Activated CD4-positive, alpha-beta T cell treated with anti-CD3 and anti-CD28 coated beads, Interleukin-2, amount 10 ng/mL, durations not matched to agents 24 days and 14 days (primary cell): ENCODE measurements at places on chromosomes 3 and 15. TPM values are rescaled to one million over a fixed set of nuclear protein-coding genes. Genes with fewer than 3 reads are reported as not detected.

The FBXW12 gene
- total RNA-seq, result 0.14 and 0.28 TPM in 2 replicates

DNA sequence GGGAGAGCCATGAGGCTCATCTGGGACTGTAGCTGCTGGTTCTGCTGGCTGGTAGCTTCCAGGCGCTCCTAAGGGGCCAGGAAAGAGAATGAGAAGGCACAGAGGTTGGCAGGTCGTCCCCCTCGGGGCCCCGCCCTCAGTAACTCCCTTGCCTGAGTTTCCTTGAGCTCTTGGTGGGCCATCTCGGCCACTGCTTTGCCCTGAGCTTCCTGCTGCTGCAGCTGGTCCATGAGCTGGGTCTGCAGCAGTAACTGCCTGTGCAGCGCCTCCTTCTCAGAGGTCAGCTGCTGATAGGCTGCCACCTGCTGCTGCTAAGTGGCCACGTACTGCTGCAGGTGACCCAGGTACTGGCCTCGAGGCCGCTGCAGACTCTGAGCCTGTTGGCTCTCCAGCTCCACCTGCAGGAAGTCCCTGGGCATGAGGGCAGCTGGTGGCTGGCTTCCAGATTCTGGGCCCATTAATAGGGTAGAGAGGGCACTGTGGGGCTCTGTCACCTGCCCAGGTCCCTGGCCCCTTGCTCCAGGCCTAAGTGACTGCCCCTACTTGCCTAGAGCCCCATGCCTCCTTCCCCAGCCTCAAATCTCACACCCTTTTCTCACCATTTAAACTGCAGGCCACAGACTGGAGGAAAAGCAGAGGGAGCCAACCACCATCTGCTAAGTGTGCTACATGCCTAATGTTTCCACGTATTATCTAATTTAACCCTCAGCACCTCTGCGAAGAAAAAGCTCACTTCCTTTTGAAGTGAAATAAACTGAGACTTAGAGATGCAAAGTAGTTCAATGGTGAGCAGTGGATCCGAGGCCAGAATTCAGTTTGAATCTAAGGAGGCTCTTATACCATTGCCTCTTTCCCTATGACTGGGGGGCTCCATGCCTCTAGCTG is 10.8 kb upstream of the VPS33B start:
- peak; percentile 90 for DNase-seq

- no peak for DNase-seq
Observed at GRCh38 chr15:26831951-26832350, 34.9 kb upstream of the GABRA5 start.

DNA sequence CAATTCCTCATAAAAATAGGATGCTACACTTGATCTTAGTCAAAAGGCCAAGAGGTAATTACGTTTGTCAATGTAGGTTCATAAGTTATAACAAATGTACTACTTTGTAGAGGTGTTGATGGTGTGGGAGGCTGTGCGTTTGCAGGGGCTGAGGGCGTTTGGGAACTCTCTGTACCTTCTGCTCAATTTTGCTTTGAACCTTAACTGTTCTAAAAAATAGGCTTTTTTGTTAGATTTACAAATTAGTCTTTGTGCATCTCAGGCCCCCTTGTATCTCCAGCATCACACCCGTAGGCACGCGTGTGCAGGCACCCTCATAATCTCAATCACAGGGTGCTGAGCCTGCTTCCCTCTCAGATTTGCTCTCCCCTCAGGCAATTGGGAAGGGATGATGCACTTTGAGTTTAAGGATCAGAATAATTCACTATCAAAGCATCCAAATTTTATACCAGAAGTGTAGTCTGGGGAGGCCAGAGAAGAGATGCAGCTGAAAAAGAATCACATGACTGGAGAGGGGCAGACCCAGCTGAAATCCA is 36.1 kb upstream of the STRIT1 start:
- no peak for DNase-seq
